ENCODE measurements at places on chromosomes 16 and 17. TPM values are rescaled to one million over a fixed set of nuclear protein-coding genes. Genes with fewer than 3 reads are reported as not detected.

DNA sequence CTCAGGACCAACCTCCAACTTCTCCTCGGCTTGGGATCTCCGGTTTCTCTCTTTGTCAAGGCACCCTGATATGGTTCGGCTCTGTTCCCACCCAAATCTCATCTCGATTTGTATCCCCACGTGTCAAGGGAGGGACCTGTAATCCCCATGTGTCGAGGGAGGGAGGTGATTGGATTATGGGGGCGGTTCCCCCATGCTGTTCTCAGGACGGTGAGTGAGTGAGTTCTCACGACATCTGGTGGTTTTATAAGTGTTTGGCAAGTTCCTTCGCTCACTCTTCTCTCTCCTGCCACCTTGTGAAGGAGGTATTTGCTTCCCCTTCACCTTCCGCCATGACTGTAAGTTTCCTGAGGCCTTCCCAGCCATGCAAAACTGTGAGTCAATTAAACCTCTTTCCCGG lies 117.9 kb downstream of the SEC14L1 start:
- no peak for DNase-seq

The CCDC40 gene
- 5.4 TPM for total RNA-seq

The CTDNEP1 gene
- total RNA-seq = 114 TPM

- no peak for DNase-seq
These were observed 197.1 kb upstream of the RPL38 start for GRCh38 chr17:74006371-74006770.

The MRC2 gene
- 33.8 TPM for total RNA-seq

- DNase-seq = no peak
These were observed 140.6 kb downstream of the CDK5R1 start for GRCh38 chr17:32627239-32627996.

The NPIPA5 gene
- 4.2 TPM for total RNA-seq

GRCh38 chr17:6910987-6911603 lies 79.6 kb upstream of the TEKT1 start:
- no peak for DNase-seq

The SARM1 gene
- 6.2 TPM for total RNA-seq

GRCh38 chr16:70804153-70804733 lies 3.3 kb upstream of the VAC14 start:
- DNase-seq = no peak

DNA sequence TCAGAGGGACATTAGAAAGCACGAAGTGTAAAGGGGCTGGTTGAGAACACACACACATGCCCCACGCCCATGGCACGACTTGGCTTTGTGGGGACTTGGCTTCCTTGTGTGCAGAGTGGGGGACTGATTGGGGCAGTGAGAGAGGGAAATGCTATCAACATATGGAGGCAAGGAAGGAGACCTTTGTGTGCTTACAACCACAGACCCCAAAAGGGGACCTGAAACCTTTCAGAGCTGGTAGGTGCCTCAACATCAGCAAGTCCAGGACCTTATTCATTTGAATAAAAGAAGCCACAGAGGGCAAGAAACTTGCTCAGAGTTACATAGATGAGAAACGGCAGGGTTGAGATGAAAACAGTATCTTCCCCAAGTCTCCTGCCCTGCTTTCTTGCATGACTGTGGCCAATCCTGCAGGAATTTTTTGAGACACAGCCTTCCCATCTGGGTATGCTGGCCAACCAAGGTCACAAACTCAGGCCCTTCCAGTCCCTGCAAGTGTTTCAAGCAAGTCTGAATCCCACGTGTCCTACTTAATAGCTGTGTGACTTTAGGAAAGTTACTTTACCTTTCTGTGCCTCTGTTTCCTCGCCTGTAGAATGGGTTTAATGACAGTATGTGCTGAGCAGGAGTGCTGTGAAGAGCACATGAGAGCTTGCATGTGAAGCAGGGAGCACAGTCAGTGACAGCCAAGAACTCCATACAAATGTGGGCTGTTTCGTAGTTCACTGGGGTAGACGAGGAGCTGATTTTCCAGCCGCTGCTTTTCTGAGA lies 26.2 kb downstream of the C16orf78 start:
- no peak for DNase-seq

- no peak for DNase-seq
These were observed 74.7 kb downstream of the CDH13 start for GRCh38 chr16:82701442-82701955.

DNA sequence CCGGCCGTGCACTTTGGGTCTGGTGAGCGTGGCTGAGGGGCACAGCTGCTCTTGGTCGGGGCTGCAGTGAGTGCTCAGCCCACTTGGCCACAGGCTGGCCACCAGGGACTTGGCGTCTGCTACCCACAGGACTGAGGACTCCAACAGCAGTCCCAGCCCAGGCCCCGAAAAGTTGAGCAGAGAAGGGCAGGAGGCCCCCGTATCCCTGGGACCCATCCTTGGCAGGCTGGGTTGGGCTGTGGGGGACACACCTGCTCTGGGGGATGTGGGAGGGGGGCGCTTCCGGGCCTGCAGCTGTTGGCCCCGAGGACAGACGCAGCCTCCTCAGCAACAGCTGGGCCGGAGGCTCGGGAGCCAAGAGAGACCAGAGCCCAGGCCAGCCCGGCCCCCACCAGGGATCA lies 19.4 kb upstream of the SSTR5 start:
- peak; percentile 56 for DNase-seq

DNA sequence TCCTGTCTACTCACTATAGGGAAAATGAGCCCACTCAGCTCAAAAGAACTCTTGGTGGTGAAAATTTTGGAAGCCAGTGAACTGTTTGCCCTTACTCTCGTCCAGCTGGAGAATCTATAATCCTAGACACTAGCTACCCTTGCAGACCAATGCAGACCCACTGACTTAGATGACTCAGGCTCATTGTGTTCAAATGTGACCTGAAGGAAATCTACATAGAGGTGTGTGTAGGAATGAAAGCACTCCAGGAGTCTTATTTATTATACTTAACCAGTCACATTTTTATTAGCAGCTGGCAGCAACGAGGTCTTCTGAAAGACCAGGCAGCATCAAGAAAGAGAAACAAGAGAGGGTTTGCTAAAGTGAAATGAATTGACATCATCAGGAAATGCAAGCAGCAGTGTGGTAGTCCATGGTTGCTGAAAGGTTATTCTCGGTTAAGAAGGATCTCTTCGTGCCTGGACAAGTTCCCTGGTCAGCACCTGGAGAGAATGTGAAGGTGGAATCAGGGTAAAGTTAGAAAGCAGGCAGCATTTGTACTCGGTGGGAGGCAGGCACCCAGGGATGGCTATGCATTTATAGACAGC lies 1.4 kb downstream of the KRTAP29-1 start:
- DNase-seq = no peak

The GLP2R gene
- total RNA-seq = 0.24 TPM

- DNase-seq = no peak
These were observed 192.1 kb upstream of the CIBAR2 start for GRCh38 chr16:85304337-85304736.

DNA sequence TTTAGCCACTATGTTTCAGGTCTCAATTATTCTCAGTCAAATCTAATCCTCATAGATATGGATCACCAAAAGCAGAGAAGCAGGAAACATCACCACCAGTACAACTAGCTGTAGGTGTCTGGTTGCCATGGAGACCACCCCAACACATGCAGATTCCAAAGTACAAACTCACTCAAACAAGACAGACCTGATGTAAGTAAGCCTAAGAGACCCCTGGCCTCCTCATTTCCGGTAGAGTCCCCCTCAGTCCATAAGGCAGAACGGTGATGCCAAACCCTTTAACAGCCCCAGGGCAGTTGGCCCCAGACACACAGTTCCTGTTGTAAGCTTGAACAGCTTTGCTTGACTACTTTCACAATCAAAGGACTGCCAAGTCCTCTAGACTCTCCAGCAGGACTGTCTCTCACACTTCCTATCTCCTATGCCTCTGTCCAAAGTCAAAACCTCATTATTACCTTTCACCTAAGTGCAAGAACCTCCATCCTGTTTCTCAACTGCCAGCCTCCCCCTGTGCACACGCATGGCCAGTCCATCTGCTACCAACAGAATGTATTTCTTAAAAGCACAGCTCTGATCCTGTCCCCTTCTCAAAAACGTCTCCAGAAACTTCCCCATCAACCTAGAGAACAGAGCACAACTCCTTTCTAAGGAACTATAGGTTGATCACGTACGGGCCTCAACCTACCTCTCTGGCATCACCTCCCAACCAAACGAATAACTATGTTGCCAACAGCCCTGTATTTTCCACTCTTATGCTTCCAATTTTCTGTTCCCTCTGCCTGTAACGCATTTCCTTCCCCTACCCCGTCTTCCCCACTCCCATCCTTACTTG lies 23.9 kb downstream of the SLC39A11 start:
- DNase-seq = no peak

- DNase-seq = no peak
These were observed 87.8 kb upstream of the NOL11 start for GRCh38 chr17:67629971-67630320.

The ENPP7 gene
- not detected for total RNA-seq

DNA sequence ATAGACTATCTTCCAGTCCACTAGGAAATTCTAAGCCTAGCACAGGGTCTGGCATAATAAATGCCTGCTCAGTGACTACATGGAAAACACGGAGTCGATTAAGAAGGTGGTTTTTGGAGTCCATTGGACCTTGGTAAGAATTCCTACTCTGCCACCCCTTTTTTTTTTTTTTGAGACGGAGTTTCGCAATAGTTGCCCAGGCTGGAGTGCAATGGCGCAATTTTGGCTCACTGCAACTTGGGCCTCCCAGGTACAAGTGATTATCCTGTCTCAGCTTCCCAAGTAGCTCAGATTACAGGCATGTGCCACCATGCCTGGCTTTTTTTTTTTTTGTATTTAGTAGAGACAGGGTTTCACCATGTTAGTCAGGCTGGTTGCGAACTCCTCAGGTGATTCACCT lies 123.2 kb downstream of the HS3ST2 start:
- DNase-seq = no peak

- no peak for DNase-seq
These were observed 142.3 kb downstream of the IRX5 start for GRCh38 chr16:55072976-55073375.

- no peak for DNase-seq
These were observed 9.5 kb downstream of the HSD17B2 start for GRCh38 chr16:82044585-82044911.

GRCh38 chr17:30414486-30414885 lies 35.8 kb downstream of the CPD start:
- DNase-seq = no peak

GRCh38 chr16:49547448-49547847 lies 173.8 kb downstream of the C16orf78 start:
- DNase-seq = no peak

- no peak for DNase-seq
These were observed 373.7 kb downstream of the SOX9 start for GRCh38 chr17:72494566-72494965.

DNA sequence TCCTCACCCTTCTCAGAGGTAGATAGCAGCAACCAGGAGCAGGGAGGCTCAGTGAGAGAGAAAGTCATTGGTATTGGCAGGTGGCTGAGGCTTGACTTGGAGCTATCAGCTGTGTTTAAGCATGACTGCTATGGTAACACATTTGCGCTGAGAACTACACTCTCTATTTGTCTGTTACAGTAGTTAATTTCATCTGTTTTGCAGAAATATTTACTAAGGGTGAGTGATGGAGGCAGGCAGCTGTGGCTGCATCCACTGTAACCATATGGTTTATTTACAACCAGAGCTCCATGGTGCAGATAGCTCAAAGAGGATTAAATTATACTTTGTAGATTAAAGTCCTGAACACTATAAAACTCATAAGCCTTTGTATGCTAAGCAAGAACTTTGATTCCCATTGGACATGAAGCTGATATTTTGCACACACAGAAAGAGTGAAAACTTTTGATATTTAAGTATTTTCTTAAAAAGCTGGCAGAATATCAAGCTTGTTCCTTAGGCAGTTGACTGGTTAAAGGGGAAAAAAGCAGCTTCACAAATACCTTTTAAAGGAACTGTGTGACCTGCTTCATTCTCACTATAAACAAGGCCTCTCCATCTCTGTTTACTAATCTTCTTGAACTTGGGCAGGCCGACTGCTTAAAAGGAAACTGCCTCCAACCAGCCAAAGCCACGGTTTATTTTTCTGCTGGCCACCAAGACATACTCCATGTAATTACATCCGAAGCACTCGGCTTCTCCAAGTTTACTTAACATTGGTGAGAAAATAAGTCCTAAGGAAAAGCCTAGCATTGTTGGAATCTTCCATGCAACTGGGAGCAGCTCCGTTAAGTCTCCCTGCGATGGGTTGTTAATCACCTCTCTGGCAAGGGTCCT lies 299.8 kb upstream of the ZFHX3 start:
- DNase-seq = no peak

GRCh38 chr17:33929181-33929724 lies 325.8 kb upstream of the CCL2 start:
- DNase-seq = no peak

- DNase-seq = no peak
These were observed 6.1 kb downstream of the GNA13 start for GRCh38 chr17:65050438-65050837.

- no peak for DNase-seq
These were observed 2.3 kb upstream of the PYDC1 start for GRCh38 chr16:31219154-31219741.

The MYO1D gene
- total RNA-seq = 4.7 TPM
